ENCODE measurements at places on chromosomes 2 and 18.

DNA sequence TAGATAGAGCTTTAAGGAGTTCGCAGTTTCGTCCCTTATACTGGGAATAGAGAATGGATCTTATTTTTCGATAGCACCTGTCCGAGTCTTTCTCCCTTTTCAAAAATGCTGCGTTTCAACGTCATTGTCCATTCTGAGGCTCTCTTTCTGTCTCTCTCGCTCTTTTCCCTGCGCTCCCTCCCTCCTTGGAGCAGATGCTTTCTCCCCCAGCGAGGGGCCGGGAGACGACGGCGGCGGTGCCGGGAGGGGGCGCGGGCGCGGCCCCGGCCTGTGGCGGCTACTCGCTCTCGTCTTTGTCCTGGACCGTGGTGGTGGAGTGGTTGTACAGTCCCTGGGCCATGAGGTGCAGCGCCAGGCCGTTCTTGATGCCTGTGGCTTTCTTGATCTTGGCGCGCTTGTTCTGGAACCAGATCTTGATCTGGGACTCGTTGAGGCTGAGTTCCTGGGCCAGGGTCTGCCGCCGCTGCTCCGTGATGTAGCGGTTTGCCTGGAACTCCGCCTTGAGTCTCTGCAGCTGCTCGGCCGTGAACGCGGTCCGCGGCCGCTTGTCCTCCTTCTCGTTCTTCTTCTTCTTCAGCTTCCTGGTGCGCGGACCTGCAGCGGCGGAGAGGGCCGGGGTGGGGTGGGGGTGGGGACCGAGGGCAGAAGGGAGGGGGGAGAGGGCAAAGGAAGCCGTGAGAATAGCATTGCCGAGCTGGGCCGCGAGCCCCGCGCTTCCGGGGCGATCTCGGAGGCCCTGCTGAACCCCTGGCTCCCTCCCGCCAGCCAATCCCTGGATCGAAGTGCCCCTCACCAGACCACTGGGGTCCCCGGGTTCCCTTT is 4.6 kb downstream of the EN1 start:
- no peak for DNase-seq

DNA sequence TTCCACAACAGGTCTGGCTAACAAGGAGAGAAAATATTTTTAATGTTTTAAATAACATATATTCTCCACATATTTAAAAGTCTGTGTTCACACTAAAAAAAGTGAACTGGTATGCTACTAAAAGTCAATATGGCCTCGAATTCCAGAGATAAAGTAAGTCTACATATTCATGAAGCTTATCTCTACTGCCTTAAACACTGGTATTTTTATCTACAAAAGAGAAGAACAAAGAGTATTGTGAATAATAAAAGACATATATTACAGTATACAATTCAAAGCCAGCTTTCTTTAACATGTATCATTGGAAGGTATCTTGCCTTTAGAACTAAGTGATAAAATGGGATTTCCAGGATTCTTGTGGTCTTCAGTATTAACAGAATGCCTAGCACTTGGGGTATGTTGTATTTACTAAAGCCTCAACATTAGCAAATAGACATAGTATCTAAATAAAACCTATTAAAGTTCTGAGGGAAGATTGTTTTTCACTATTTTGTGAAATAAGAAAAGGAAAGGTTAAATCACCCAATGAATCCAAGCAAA is 302.8 kb upstream of the CCDC68 start:
- DNase-seq = no peak

DNA sequence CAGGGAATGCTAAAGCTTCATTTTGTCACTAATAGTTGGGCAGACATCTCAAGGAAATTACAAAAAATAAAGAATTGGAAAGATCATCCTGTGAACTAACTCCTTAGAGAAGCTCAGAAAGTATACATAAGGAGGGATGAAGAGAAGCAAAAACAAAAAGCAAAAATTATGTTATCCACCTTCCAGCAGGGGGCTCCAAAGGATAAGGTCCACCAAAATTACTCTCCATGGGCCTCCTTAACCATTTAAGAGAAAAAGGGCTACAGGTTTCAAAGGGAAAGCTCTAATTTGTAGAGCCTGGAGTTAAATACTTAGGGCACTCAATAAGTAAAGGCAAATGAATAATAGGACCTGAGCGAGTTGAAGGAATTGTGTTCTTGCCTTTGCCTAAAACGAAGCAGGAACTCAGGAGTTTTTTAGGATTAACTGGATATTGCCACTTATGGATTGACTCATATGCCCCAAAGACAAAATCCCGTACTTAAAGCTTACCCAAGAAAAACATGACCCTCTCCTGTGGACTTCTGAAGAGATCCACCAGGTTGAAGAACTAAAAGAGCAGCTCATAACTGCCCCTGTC is 1167.9 kb downstream of the DSC3 start:
- DNase-seq = no peak

- no peak for DNase-seq
Measured at GRCh38 chr2:217436386-217436785, 566.4 kb downstream of the TNS1 start.

DNA sequence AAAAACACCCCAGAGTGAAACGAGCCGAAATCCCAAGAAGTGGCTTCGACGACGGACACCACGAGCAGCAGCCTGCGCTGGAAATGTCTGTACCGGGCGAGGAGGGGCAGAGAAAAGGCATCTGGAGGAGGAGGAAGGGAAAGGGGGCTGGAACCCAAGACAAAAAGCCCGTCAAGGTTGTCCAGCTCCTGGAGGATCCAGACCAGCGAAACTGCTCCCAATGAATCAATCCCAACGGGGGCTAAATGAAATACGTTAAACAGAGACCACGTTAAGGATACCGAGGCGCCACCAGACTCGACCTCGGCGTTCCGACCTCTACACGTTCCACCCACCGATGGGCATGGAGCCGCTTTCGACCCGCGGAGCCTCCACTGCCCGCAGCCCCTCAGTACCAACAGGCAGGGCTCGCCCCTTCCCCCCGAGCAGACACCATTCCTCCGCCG is 400 bp downstream of the CCDC88A start:
- DNase-seq = no peak

GRCh38 chr18:26357960-26358359 is 131.7 kb downstream of the TAF4B start:
- DNase-seq = no peak

DNA sequence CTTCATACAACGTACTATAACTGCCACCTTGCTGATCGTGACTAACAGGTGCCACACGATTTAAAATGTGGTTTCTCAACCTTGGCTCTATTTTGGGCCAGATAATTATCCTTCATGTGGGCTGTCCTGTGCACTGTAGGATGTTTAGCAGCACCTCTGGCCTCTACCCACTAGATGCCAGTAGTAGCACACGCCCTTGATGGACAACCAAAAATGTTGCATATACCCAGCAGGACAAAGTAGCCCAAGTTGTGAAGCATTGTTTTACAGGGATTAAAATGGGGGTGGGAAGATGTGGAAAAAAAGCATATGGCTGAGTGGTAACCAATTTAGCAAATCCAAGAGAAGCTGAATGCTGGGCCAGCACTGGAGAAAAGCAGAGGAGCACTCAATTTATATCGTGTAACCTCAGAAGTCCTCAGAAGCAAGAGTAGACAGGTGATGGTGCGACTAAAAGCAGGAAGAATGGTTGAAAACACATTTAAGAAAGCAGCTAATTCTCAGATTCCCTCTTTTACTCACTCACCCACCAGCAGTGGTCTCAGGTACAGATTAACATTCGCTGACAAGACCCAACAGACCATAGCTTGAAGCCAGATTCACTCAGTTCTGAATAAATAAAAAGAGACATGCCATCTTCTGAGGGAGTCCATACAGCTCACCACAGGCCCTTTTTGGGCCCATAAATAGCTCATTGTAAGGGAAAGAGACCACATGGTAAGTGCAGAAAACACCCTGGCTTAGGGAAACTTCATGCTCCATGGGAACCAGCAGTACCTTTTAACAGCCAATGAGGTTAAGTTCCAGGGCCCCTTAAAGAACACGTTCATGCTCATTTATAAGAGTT is 50.6 kb downstream of the RAPH1 start:
- peak; percentile 23 for DNase-seq

GRCh38 chr2:70965506-70965905 is 12.9 kb upstream of the ANKRD53 start:
- DNase-seq = no peak

GRCh38 chr18:23053776-23054457 is 81.4 kb upstream of the CABLES1 start:
- DNase-seq = no peak

DNA sequence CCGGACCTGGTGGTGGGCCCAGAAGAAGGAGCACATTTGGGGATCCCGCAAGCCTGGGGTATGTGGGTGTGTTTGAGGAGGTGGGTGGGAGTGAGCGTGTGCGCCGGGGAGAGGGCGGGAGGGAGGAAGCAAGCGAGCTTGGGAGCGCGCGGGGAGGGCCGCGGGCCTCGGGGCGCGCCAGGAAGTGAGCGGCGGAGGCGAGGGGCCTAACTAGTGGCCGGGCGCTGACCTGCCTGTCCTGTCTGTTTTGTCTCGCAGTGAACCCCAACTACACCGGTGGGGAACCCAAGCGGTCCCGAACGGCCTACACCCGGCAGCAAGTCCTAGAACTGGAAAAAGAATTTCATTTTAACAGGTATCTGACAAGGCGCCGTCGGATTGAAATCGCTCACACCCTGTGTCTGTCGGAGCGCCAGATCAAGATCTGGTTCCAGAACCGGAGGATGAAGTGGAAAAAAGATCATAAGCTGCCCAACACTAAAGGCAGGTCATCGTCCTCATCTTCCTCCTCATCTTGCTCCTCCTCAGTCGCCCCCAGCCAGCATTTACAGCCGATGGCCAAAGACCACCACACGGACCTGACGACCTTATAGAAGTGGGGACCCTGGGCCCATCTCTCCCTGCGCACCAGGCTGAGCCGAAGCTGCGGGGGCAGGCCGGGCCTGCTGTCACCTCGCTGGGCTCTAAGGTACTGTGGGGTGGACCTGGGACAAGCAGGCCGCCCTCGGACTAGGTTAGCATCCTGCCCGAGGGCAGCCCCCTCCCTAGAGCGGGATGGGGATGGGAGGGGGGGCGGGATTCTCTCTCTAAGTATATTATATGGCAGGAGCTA is 1.2 kb downstream of the HOXD4 start:
- no peak for DNase-seq

GRCh38 chr2:240457223-240458043 is 22.0 kb downstream of the GPC1 start:
- DNase-seq = no peak

DNA sequence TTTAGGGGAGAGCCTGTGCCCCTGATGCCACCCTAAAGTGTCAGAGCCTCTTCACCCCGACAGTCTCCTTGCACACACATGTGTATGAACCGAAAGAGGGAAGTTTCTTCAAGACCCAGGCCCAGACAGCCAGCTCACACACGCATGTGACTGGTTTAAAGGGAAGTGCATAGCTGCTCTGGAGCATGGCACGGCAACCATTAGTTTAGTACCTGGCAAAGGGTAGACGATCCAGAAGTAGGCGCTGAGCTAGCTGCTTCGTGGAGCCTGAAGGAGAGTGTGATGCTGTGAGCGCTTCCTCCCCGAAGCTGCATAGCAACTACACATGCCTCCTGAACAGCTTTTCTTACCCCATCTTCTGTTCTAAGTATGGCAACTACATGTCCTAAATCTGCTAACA is 91.7 kb downstream of the ZCCHC2 start:
- DNase-seq = no peak

- no peak for DNase-seq
Measured at GRCh38 chr2:233542507-233542906, 24.1 kb downstream of the USP40 start.

GRCh38 chr18:29191263-29191662 is 1014.3 kb upstream of the CDH2 start:
- no peak for DNase-seq

- no peak for DNase-seq
Measured at GRCh38 chr2:118635891-118636290, 211.6 kb downstream of the EN1 start.

DNA sequence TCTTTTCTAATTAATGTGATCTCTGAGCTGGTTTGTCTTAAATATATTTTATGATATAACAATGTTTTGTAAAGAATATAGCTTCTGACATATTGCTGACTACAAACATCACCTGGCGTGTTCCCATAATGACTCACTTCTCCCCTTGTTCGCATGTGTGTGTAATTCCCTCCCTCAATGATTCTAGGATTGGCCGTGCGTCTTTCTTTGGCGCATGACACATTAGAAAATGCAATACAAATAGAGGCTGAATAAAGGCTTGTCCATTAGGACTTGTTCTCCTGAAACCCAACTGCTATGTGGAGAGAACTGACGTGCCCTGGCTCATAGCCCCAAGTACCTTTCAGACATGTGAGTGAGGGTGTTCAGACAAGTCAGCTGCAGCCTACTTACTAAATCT is 159.7 kb upstream of the CDH20 start:
- no peak for DNase-seq

GRCh38 chr18:49546719-49547273 is 15.1 kb upstream of the LIPG start:
- DNase-seq = no peak

DNA sequence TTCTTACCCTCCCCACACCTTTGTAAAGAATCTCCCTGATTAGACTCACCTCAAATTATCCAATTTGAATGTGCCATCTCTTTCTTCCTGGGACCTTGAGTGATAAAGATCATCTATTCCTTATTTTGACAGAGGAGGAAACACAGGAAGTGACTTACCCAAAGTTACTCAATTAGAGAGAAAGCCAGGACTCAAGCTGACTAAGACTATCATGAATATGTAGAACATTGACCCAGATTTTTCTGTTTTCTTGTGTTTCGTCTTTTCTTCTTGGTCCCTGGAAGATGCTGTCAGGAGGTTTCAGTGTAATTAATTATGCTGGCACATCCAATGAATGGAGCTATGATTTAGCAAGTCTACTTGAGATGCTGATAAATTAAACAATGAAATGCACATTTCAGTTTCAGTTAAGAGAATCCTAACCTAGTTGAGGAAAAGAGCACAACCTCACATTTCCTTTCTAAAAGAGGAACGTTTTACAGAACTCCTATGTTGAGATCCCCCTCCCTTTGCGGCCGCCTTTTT is 380.4 kb downstream of the CLIP4 start:
- no peak for DNase-seq

DNA sequence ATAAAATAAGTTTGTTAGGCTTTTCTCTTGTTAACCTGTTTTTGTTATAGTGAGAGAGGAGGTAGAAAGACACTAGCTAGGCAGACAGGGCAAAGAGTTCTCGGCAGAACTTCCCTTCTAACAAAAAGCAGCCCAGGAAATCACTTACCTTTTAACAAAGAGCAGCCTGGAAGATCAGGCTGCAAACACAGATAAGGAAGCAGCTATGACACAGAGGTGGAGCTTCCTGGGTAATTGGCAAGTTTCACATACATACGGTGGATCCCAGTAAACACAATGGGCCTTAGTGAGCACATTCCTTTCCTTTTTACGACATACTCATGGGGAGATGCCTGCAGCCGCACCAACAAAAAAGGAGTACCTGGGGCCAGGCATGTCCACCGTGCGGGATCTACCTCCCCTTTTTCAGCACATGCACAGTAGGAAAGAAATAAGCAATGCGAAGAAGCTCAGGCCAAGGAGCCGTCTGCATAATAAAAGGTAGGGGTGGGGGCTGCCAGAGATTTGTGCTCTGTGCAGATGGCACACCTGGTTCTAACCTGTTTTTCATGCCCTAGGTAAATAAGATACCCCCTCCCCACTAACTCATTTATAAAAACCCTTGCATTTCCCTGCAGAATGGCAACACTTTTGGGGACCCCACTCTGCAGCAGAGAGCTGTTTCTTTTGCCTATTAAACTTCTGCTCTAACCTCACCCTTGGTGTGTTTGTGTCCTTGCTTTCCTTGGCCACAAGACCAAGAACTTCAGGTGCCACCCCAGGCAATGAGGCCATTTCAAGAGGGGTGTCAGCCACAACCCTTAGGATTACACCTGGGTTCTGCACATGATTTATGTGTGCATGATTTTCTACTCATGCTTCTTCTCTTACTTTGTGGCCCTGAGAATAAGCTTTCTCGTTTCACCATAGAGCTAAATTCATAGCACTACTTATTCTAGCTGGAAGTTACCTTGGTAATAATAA is 26.5 kb downstream of the MDH1 start:
- no peak for DNase-seq

GRCh38 chr2:11368059-11368572 is 23.7 kb upstream of the ROCK2 start:
- DNase-seq = no peak

Data from immature natural killer cell (primary cell).